ENCODE measurements at places on chromosomes 1 and 21.

- H3K36me3 ChIP-seq: no peaks in the 10 kb centered on the region
- peak overlapping the region; percentile 22 for H3K4me3 ChIP-seq
- peaks cover 30% of the 10 kb centered on the region for H3K4me1 ChIP-seq
- DNase-seq: no peak
- H3K27ac ChIP-seq: peak overlapping the region; percentile 84
Measured at GRCh38 chr21:46065914-46066551, 31.9 kb upstream of the COL6A2 start.

GRCh38 chr1:151292207-151293030, 10.3 kb downstream of the ZNF687 start:
- H3K36me3 ChIP-seq: peaks cover 54% of the 10 kb centered on the region
- no peak for DNase-seq
- no peak overlapping the region for H3K4me3 ChIP-seq
- peak overlapping the region; percentile 43 for H3K27ac ChIP-seq

GRCh38 chr1:54248966-54249365, 49.0 kb downstream of the MRPL37 start:
- H3K4me1 ChIP-seq: peaks cover 17% of the 10 kb centered on the region
- peak overlapping the region; percentile 2 for H3K27ac ChIP-seq
- no peak overlapping the region for H3K4me3 ChIP-seq
- no peaks in the 10 kb centered on the region for H3K27me3 ChIP-seq

GRCh38 chr21:39707316-39707715, 37.7 kb upstream of the IGSF5 start:
- H3K36me3 ChIP-seq: no peaks in the 10 kb centered on the region
- no peak overlapping the region for H3K4me3 ChIP-seq
- no peaks in the 10 kb centered on the region for H3K4me1 ChIP-seq
- no peak overlapping the region for H3K27ac ChIP-seq
- H3K27me3 ChIP-seq: no peaks in the 10 kb centered on the region
- no peak for DNase-seq

DNA sequence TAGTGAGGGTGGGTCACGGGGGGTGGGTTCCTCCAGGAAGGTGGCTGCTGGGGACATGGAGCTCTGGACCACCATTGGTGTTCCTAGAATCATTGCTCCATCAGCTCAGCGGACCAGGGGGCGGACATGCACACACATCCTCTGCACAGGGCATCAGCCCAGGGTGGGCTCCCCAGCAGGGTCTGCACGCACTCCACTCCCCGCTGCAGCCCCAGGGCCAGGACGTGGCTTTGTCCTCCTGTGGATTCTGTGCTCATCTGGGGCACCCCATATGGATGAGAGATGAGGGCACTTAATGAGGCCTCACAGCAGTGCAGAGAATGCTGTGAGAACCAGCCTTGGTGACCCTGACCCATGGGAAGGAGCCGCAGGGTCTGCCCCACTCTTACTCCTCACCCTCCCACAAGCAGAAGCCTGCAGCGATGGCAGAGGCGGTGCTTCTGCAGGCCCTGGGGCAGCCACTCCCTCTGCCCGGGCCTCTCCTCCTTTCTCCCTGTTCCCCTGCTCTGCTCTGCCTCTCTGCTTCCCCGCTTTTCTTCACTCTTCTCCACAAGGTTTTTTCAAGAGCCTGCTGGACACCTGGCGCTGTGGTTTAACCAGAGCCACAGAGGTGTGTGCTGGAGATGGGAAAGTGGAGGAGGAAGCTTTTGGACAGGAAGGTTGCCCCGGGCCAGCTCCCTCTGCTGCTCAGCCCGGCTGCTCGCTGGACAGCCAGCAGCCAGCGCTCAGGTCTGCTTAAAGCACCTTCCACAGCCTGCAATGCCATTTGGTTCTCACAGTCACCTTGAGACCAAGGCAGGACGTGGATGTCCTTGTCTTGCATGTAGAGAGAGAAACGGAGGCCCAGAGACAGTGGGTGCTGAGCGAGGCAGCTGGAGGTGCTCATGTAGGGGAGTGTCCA, 26.3 kb upstream of the PCBP3 start:
- peaks cover 21% of the 10 kb centered on the region for H3K4me1 ChIP-seq
- H3K36me3 ChIP-seq: no peaks in the 10 kb centered on the region
- DNase-seq: no peak
- no peak overlapping the region for H3K4me3 ChIP-seq
- peaks cover 10% of the 10 kb centered on the region for H3K27me3 ChIP-seq
- H3K27ac ChIP-seq: no peak overlapping the region

Data from activated CD8-positive, alpha-beta T cell treated with anti-CD3 and anti-CD28 coated beads, Interleukin-2, amount 10 ng/mL, durations not matched to agents 7 days and 5 days (primary cell).